ENCODE measurements at places on chromosomes 7 and 10. TPM values are rescaled to one million over a fixed set of nuclear protein-coding genes. Genes with fewer than 3 reads are reported as not detected.

Gene OPN1SW
- 1.3 TPM for polyA plus RNA-seq

Gene FAM131B
- polyA plus RNA-seq, result 2.3 TPM

Gene GDF10
- 1.1 TPM for polyA plus RNA-seq

Gene GRM3
- 0.19 TPM for polyA plus RNA-seq

Gene AKR1C4
- polyA plus RNA-seq, result not detected

Gene GNG11
- 32.2 TPM for polyA plus RNA-seq

Gene NRP1
- polyA plus RNA-seq, result 160 TPM

Gene PRPS1L1
- not detected for polyA plus RNA-seq

DNA sequence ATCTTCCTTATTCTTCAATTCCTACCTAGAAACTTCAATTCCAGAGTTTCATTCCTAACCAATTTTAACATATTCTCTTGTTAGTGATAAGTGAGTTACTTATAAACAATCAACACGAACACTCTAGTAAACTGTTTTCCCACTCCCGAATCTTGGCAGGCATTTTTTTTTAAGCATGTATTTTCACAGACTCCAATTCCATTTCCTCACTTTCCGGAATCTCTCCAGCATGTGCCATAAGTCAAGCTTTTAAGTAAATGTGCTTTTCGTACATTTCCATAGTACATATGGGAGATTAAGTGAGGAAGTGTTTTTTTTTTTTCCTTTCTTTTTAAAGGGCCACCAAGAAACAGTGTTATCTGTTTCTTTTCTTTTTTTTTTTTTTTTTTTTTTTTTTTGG, 89.1 kb downstream of the FGFR2 start:
- no peak for DNase-seq

DNA sequence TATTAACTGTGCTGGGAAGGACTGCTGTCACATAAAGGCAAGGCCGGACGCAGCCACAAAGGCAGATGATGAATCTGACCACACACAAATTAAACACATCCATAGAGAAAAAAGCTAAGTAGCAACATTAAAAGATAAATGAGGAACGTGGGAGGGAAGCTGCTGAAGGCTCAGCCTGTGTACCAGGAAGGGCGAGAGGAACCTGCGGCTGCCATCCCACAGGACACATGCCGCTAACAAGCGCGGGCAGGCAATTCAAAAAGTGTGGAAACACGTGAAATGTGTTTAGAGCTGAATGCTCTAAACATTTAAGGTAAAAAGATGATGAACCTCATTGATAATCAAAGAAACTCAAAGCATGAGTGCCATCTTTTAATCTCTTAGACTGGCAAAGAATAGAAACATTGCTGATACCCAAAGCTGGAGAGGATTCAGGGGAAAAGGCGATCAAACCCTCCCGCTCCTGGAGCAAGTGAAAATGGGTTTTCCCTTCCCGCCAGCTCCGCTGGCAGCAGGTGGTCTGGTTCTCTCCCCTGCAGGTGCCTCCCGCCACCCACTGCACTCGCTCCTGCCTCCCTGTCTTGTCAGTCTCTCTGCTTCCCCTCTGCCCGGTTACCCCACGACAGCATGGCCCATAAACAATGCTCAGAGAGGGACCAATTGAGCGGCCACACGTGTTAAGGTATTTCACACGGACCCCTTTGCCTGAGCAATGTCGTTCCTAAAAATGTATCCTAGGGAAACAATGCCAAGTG, 4.2 kb downstream of the STK32C start:
- no peak for DNase-seq

DNA sequence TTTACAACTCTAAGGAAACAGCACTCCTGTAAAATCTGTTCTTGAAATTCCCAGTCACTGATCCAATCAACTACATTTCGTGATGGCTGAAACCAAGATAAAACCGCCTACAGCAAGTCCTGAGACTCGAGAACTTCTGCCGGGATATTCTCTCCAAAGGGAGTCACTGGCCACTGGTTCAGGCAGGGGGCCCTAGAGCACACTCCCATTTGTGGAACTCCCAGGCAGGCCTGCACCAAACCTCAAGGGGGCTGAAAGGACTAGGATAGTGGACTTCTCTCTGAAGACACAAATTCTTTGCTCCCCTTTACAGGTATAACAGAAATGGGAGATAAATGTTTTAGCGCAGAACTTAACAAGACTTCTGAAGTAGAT, 16.3 kb downstream of the CYTH3 start:
- no peak for DNase-seq

DNA sequence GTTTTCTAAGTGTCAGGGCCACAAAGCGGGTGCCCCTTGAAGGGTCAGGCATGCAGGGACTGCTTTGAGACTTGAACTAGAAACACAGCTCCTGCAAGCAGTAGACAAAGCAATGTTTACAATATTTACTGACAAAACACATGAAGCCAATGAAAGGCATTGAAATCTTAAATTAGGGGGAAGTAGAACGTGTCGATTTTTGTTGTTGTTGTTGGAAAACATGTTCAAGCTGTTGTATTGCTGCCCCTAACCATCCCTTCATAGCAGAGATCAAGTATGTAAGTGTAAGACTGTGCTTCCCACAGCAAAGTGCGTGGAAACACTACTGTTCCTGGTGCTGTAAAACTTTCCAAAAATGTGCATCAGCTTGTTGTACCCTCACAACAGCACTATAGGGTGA, 131.6 kb upstream of the MGMT start:
- DNase-seq, result no peak

DNA sequence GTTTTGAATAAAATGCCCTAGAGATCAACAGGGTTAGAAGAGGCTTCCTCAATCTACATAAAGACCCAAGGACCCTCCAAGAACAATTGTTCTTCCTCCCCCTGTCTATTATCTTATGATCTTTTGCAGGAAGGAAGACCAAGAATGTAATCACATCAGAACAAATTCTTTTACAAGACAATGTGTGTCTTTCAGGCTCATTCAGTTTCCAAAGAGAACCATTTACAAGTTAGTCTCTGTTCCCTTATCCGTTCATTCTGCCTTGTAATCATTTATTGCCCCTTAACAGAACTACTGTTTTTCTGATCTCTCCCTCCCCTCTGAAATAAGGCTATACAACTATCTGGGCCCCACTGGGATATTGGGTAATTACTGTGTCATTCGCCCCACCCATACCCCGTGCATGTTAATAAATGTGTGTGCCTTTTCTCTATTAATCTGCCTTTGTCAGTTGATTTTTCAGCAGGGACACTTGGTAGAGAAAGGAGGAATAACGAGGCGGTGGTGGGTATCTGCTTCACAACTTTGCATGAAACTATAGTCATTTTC, 5.7 kb upstream of the MKRN1 start:
- no peak for DNase-seq

DNA sequence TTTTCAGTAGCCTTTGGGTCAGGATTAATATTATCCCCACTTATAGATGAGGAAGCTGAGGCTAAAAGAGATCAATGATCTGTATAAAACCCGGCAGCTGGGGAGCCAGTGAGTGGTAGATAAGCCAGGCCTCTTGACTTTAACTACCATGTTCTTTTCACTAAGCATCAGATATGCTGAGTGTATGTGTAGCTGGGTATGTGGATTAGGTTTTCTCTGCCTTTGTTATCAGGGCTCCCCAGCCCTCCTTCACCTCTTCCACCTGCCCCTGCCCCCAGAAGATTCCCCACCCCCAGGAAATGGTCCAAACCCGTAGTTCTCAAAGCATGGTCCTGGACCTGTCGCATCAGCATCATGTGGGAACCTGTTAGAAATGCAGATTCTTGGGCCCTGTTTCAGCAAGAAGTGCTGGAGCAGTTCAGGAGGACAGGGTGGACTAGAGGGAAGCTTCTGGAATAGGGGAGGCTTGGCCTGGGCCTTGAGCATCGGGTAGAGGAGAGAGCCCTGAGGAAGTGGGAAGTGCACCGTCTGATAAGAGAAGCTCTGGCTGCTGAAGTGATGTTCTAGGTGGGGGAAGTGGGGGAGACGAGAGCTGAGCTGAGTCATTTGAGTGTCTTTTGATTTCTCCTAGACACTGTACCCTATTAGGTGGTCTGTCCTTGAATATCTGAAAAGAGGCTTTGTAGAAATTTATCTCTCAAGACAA, 101.3 kb downstream of the HIF1AN start:
- no peak for DNase-seq

DNA sequence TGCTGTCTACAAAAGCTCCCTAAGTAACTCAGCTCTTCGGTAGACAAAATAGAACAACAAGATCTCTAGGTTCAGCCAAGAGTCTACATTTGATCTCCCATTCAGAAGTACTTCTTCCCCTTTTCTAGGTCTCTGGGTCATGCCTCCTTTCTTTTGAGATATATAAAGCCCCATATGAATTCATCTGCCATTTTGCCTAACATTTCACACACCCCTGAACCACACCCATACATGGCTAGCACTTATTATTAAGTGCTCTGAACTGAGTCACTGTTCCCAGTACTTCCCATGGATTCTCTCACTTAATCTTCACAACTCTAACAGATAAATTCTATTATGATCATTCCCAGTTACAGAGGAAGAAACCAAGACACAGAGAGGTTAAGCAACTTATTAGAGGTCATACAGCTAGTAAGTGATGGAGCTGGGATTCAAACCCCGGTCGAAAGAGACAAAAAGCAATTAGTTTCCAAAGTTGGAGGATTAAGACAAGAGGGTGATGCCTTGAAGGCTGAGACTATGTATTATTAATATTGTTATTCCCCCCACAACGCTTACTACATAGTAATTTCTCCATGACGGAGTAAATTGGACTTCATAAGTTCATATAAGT, 17.3 kb downstream of the MYOF start:
- no peak for DNase-seq

- no peak for DNase-seq
Measured at GRCh38 chr7:135169141-135169963, 1.2 kb downstream of the CYREN start.

- no peak for DNase-seq
Measured at GRCh38 chr7:75688200-75689136, 50.3 kb downstream of the HIP1 start.

DNA sequence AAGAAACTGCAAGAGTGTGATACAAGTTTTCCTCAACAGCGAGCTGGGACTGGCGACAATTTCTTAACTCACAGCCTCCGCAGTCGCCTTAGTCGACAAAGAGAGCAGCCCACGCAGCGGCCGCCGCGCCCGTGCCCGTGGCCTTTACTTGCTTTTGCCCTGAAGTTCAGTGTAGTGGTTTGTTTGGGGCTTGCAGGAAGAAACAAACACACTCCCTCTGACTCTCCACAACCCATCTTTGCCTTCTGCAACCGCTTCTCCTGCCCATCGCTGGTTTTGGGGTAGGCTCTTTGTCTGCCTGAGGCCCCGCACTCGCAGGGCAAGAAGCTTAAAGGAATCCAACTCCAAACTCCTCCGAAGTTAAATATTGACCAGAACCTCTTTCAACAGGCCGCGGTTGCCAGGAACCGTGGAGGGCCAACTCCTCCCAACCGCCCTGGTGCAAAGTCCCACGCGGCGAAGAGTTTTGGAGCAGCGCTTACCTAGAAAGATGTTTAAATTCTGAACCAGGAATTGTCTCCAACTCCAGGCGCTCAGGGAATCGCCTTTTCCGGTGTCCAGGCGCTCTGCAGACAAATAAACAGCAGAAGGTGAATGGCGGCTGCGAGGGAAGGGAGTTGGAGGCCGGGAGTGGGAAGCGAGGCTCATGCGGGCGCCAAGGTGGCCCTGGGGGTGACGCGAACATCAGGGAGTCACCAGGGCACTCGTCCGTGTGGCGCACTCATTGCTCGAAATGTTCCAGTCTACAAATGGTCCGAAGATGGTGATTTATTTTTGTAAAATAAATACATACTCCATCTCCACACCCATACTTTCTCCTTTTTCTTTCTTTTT, 8.3 kb downstream of the HOXA4 start:
- DNase-seq, result no peak

DNA sequence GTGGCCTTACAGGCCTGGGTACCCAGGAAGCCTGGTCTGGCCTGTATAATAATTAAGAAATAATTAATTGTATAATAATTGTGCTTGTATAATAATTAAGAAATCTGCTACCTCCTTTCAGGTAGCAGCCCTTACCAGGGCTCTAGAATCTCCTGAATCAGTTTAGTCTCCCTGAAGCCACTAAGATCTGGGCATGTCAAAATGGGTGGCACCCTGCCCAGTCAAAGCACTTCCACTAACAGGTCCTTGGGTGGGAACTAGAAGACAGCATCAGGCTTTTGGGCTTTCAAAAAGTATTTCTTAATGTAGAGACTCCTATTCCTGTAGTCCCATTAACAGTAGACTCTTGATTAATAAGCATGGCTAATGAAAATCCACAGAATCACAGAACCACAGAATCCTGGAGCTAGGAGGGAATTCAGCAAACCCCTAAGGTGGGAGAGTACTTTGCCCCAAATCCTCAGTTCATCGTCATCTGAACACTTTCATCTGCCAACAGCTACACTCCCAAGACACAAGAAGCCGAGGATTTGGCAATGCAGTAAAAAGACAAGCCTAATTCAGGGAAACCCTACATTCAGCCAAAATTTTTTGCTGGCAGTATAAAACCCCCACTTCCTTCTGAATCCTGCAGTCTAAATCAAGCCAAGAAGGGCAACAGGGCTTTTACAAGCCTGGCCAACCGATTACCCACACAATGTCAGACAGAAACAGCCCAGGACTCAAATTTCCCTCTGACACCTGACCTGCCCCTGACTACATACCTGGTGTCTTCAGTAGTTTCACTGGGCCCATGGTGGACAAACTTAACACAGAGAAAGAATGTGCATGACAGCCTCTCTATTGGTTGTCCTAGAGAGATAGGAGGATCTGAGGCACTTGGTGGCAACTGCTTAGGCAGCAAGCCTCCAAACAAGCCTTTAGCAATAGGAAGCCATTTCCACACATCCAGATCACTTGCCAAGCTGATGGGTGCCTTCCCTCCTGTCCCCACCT, 5.9 kb upstream of the IL6 start:
- no peak for DNase-seq

- DNase-seq, result no peak
Measured at GRCh38 chr7:151607464-151607867, 87.8 kb upstream of the RHEB start.

GRCh38 chr7:108012499-108013430, 9.8 kb upstream of the LAMB1 start:
- no peak for DNase-seq

DNA sequence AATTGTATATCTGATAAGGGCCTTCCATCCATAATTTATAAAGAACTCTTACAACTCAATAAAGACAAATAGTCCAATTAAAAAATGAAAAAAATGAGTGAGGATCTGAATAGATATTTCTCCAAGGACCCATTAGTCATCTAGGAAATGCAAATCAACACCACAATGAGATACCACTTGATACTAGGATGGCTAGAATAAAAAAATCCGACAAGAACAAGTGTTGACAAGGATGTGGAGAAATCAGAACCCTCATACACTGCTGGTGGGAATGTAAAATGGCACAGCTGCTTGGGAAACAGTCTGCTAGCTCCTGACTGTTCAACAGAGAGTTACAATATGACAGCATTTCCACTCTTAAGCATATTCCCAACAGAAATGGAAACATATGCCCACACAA, 24.6 kb downstream of the ALOX5 start:
- no peak for DNase-seq

- no peak for DNase-seq
Measured at GRCh38 chr7:18402488-18403183, 92.9 kb upstream of the HDAC9 start.

GRCh38 chr10:22573820-22574569, 140.4 kb downstream of the PIP4K2A start:
- no peak for DNase-seq
